ENCODE measurements at places on chromosomes 6 and 20.
A peak's percentile ranks its signal among the peaks of the same experiment; 100 is the strongest.

GRCh38 chr20:36173451-36173933 lies 19.0 kb downstream of the EPB41L1 start:
- DNase-seq: peak; percentile 57

GRCh38 chr6:8710668-8711431 lies 275.5 kb upstream of the SLC35B3 start:
- no peak for DNase-seq

DNA sequence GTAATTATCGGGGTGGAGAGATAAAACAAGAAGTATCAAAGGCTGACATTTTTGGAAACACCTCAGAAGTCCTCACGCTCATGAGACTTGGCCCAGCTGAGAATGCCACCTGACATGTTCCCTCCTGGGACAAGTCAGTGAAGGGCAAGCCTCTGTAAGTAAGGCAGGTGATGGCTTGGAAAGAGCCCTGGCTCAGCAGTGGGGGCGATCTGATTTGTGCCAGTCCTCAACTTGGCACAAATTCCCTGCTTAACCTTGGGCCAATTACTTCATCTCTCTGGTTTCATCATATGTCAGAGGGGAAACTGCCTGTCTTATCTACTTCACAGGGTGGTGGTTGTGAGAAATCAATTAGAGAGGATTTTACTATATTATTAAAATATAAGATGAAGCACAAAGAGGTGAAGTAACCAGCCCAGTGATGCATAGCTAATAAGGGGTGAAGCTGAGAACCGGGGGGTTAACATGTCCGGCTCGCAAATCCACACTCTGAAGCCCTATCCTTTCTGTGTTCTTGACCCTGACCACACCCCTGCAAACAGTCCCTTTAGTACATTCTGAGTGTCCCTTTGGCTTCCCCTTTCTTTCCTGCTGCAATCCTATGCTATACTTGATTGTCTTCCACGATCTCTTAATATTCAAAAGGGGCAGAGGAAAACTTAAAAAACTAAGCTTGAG lies 8.8 kb upstream of the MOCS1 start:
- no peak for DNase-seq

- DNase-seq: no peak
Measured at GRCh38 chr6:2795956-2796355, 30.8 kb downstream of the WRNIP1 start.

GRCh38 chr20:8532169-8532568 lies 400.1 kb downstream of the PLCB1 start:
- DNase-seq: peak; percentile 87
